ENCODE measurements at places on chromosomes 6 and 20. TPM values are rescaled to one million over a fixed set of nuclear protein-coding genes. Genes with fewer than 3 reads are reported as not detected.

PET117 gene
- total RNA-seq, result 21.7 TPM

- H3K4me3 ChIP-seq, result no peak overlapping the region
- no peaks in the 10 kb centered on the region for H3K27me3 ChIP-seq
- H3K27ac ChIP-seq, result no peak overlapping the region
- no peak for DNase-seq
Measured at GRCh38 chr20:18750735-18751134, 62.8 kb upstream of the SCP2D1 start.

DNA sequence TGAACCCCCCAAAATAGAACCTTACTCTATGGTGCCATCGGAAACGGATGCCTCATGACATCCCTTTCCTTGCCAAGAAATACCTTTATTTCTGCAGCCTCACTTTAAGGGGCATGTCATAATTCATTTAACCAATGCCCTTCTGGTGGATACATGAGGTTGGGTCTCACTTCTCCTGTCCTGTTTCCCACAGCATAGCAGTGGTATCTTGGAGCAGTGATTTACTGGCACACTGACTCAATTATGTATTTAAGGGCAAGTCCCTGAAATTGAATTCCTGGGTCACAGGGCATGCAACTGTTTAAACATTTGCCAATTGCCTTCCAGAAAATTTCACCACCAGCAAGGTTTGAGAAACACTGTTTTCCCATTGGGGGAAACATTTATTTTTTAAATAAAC is 639 bp upstream of the LBP start:
- no peaks in the 10 kb centered on the region for H3K27me3 ChIP-seq
- no peaks in the 10 kb centered on the region for H3K4me1 ChIP-seq
- no peak overlapping the region for H3K27ac ChIP-seq
- no peak overlapping the region for H3K4me3 ChIP-seq
- no peak for DNase-seq

DNA sequence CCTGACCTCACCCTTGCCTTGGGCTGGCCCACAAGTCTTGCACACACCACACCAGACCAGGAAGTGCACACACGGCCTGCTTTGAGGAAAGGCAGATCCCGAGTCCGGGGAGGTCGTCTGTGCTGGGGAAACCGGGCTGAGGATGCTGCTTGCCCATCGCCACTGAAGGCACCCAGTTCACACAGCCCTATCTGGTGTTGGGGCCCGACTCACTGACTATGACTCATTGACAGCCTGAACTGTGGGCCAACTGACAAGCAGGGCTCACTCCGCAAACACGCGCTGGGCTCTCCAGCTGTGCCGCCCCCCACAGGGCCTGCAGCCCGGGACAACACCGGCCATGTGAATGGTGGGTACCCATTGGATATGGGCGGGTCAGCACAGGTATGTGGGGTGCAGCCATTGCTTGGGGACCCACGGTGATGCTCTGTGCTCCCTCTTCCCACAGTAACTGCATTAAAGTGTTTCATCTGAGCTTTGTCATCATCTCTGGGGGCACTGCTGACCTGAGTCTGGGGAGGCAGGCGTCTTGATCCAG is 1.6 kb downstream of the SAMD10 start:
- H3K4me1 ChIP-seq, result peaks cover 2% of the 10 kb centered on the region
- no peak for DNase-seq
- no peak overlapping the region for H3K4me3 ChIP-seq
- no peak overlapping the region for H3K27ac ChIP-seq
- H3K36me3 ChIP-seq, result no peaks in the 10 kb centered on the region
- H3K27me3 ChIP-seq, result no peaks in the 10 kb centered on the region

DNA sequence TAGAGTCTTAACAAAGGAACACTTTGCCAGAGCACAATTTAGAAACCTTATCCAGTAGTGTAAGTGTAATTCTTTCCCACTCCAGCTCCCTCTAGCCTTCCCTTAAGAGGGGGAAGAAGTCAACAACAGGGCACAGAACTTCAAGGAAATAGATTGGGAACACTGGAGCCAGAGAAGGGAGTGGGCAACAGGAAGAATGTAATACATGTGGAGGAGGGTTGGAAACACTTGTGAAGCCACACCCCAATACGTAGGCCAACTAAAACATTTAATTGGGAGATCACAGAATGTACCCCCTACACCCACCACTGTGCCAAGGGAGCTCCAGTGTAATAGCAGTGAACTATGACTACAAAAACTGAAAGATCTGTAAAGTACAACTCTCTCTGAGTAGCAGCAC is 735.7 kb upstream of the HS3ST5 start:
- H3K27ac ChIP-seq, result no peak overlapping the region
- no peaks in the 10 kb centered on the region for H3K27me3 ChIP-seq
- no peaks in the 10 kb centered on the region for H3K4me1 ChIP-seq
- H3K4me3 ChIP-seq, result no peak overlapping the region
- DNase-seq, result no peak
- no peaks in the 10 kb centered on the region for H3K36me3 ChIP-seq

GRCh38 chr6:106692819-106693208 is 63.4 kb downstream of the QRSL1 start:
- DNase-seq, result no peak
- no peaks in the 10 kb centered on the region for H3K4me1 ChIP-seq
- H3K27ac ChIP-seq, result no peak overlapping the region

COL10A1 gene
- not detected for total RNA-seq

DNA sequence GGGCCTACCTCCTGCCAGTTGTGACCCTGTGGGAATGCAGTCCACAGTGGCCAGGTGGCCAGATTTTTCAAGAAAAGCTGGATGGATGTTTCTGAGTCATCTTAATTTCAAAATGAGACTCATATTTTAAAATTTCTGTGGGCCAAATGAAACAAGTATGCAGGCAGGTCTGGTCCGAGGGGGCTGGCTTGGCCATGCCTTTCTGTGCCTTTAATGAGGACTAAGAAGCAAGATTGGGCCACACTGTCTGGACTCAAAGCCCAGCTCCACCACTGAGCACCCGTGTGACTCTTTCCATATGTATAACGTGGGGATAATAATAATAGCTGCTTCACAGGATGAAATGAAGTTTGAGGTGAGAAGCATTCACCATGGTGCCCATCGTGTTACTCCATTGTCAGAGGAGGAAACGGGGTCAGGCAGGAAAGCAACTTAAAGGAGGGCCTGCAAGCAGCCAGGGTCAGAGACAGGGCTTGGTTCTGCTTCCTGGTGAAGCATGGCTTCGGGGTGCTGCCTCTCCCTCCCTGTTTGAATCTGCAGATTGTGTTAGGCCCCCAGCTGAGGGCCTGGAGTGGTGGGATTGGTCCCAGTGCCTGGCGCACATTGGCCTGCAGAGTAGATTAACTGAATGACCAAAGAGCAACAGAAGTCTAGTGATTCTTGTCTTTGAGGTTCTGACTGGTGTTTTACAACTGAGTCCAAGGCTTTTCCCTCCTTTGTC is 3.8 kb downstream of the SOX12 start:
- H3K36me3 ChIP-seq, result no peaks in the 10 kb centered on the region
- no peaks in the 10 kb centered on the region for H3K27me3 ChIP-seq

DNA sequence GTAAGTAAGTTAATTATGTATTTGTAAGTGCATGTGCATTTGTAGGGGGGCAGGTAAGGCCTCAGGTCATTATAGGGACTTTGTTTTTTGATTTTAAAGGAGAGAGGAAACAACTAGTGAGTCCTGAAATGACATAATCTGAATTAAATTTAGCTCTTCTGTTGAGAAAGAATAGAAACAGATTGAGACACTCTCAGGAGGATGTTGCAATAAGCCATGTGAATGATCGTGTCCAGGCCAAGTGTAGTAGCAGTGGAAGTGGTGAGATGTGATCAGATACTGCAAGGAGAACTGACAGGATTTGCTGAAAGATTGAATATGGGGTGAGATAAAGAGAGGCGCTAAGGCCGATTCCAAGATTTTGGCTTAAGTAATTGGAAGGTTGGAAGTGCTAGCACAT is 2.6 kb upstream of the CENPW start:
- H3K4me1 ChIP-seq, result peaks cover 2% of the 10 kb centered on the region
- no peak overlapping the region for H3K4me3 ChIP-seq
- no peak overlapping the region for H3K27ac ChIP-seq
- DNase-seq, result no peak
- H3K36me3 ChIP-seq, result no peaks in the 10 kb centered on the region

- no peak overlapping the region for H3K27ac ChIP-seq
- no peaks in the 10 kb centered on the region for H3K4me1 ChIP-seq
- H3K27me3 ChIP-seq, result no peaks in the 10 kb centered on the region
- no peaks in the 10 kb centered on the region for H3K36me3 ChIP-seq
- no peak overlapping the region for H3K4me3 ChIP-seq
Measured at GRCh38 chr20:41865938-41866337, 247.8 kb upstream of the CHD6 start.

TNF gene
- total RNA-seq, result 0.67 TPM
